ENCODE measurements at places on chromosomes 5 and 9.

- no peak for DNase-seq
Observed at GRCh38 chr5:40405996-40406740, 273.5 kb upstream of the PTGER4 start.

- DNase-seq: no peak
Observed at GRCh38 chr5:124399426-124399961, 346.9 kb downstream of the ZNF608 start.

GRCh38 chr5:118076490-118076889, 911.9 kb downstream of the DTWD2 start:
- DNase-seq: no peak

DNA sequence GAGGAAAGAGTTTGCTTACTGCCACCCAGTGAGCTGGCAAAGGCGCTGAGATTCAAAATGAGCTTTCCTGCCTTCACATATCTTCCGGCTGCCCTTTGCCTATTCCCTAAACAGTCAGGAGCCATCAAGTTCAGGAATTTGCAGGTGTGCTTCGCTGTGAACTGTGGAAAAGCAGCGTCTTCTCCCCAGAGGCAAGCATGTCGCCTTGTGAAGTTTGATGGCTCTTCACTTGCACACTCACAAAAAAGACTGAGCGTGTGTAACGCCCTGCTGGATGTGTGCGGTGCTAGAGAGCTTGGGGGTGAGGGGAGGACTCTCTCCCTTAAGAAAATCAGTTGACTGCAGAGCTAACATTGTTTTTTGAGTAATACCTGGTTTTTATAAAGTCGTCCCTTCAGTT, 288.7 kb downstream of the DOCK8 start:
- no peak for DNase-seq

DNA sequence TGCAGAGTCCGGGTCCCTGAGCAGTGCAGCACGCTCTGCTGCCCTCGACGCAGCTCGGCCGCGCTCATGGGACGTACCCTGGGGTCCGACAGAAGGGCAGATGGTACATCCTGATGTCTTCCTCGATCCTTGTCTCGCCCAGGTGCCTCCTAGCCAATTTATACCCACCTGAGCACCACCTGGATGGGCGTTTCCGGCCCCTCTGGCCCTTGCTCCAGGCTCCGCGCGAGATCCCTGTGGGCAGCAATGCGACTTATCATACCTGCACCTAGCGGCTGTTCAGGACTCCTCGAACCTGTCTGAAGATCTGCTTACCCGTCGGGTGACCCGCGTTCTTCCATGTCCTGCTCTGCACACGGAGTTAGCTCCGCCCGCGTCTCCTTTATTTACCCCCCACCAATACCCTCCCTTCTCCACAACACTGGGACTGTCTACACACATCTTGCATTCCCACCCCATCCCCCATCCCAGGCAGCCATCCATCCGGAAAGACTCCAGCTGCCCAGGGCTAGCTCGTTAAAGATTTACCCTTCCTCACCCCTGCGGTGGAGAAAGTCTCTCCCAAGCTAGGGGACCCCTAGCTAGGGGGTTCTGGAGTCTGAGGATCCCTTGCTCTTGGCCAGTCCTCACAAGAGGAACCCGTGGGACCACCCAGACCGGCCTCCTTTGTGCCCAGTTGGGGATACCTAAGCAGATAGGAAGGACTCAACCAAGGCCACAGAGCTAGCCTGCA, at the start of gene KIF12:
Gene KIF12 (minus strand): TSS at position 357 of the 733 bp plus-strand sequence. CDS start 16 bp downstream, at position 341.
- DNase-seq: no peak

GRCh38 chr5:34833976-34834793, 4.8 kb upstream of the TTC23L start:
- DNase-seq: no peak

DNA sequence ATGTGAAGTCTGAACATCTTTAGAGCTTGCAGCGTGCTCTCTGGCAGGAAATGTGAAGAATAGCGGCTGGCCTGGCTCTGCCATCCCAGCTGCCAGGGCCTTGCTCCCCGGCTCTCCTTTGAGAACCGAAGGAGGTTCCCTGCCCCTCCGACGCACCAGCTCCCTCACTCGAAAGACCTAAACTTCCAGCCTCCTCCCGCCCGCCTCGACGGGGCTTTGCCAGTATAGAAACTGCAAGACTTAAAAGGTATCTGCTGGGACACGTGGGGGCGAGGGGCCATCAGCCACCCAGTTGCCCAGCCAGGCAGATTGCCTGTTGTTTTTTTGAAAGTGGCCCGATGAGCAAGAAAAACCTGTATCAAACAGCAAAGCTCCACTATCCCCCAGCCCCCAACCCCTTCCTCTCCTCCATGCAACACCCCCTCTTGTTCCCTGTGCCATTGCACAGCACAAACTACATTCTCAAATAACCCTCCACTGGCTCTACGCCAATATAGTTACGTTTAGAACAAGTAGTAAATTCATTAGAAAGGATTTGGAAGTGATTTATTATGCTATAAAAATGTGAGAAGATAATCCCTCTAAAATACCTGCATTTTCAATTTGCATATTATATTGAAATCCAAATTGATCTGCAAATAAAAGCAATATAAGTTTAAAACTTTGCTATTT, 331.9 kb downstream of the MED10 start:
- DNase-seq: no peak

DNA sequence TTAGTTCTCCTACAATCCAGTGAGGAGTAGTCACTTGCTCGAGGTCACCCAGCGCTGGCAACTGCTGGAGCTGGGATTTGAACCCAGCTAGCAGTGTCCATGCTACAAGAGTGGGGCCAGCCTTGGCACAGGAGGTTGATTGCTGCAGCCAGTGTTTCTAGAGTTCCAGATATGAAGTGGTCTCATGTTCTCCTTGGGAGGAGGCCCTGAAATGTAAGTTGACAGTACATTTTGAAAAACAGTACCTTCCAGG, 802 bp downstream of the CCDC107 start:
- no peak for DNase-seq

GRCh38 chr9:127938298-127938690, 640 bp upstream of the DPM2 start:
- DNase-seq: no peak

GRCh38 chr9:103245369-103245768, 250.2 kb downstream of the CYLC2 start:
- no peak for DNase-seq

- DNase-seq: no peak
Observed at GRCh38 chr5:67680099-67680498, 483.5 kb upstream of the CD180 start.

DNA sequence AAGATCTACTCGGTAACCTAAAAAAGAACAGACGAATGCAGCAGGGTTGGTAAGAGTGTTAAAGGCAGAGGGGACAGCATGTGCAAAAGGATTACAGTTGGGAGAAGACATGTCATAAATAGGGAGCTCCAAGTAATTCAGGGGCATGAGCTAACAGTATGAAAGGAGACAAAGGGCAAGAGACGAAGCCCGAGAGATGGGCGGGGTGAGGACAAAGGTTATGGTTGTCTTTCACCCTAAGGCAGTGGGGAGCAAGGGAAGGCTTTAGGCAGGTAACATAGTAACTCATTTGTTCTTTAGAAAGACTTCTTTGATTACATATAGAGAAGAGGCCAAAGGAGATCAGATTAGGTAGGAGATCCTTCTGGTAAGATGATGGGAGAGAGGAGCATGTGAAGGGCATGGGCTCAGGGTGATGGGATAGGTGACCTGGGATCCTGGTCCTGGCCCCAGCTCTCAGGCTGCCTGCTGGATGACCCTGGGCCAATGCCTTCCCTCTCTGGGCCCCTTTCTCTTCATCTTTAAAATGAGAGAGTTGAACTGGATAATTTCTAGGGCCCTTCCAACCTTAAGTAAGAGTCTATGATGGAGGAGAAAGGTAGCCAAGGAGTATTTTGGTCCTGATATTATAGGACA, 19.5 kb downstream of the MORN5 start:
- no peak for DNase-seq

DNA sequence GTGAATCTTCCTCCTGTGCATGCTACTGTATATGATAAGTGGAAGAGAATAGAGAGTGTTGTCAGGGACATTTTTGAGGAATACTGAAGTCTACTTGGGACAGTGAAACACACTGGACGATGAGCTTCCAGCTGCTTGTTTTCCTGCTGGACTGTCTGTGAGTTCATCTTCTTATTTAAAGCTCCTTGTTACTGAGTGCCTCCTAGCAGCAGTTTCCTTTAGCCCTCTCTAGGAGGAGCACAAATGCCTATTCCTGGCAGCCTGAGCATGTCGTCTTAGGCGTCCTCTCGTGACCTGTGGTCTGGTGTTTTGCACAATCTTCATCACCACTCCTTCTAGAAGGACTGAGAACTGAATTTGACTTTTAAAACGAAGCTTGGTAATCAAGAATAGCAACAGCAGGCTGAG, 43.8 kb downstream of the ANKRD33B start:
- no peak for DNase-seq

DNA sequence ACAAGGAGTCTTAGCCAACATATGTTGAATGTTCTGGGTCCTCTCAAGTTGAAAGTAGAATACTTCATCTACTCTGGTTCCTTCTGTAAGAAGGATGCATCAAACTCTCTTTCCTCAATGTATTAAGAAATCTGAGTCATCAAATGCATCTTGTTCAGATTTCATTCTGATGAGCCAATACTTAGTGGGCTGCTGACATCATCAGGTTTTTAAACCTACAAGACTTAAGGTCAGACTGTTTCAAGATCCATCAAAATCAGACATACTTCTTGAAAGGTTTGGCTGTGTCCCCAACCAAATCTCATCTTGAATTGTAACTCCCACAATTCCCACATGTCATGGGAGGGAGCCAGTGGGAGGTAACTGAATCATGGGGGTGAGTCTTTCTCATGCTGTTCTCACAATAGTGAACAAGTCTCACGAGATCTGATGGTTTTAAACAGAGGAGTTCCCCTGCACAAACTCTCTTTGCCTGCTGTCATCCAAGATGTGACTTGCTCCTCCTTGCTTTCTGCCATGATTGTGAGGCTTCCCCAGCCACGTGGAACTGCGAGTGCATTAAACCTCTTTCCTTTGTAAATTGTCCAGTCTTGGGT, 168.8 kb downstream of the RAPGEF6 start:
- no peak for DNase-seq

- DNase-seq: no peak
Observed at GRCh38 chr5:165094782-165095181, 1589.4 kb downstream of the MAT2B start.

GRCh38 chr9:91693226-91693625, 256.8 kb downstream of the ROR2 start:
- no peak for DNase-seq

- no peak for DNase-seq
Observed at GRCh38 chr5:75668977-75669689, 48.1 kb downstream of the POC5 start.

DNA sequence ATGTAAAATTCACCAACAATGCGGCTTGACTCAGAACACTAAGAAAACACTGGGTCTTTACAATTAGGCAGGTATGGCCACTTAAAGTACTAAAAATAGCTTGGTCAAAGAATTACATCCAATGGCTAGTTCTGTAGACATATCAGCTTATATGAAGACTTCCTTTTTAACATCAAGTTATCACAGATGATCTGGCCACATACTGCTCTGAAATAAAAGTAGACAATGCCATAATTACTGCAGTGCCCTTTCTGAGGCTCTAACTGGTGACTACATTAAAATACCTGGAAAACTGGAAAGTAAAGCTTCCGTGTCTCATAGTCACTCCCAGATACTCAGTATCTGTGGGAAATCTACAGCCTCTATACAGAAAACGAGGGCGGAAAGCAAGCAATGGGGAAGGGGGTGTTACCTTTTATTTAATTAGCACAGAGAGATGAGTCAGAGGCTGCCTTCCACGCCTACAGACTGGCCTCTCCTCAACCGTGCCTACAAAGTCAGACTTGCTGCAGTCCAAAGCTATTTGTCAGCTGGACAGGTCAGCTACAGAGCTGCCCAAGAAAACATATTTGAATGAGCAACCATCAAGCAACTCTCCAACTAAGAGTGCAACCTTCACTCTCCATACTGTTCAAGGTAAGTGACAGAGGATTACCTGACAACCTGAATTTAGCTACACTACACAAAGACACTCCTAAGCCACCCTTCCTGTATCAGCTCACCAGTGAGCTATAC, 8.7 kb downstream of the SERINC5 start:
- no peak for DNase-seq

DNA sequence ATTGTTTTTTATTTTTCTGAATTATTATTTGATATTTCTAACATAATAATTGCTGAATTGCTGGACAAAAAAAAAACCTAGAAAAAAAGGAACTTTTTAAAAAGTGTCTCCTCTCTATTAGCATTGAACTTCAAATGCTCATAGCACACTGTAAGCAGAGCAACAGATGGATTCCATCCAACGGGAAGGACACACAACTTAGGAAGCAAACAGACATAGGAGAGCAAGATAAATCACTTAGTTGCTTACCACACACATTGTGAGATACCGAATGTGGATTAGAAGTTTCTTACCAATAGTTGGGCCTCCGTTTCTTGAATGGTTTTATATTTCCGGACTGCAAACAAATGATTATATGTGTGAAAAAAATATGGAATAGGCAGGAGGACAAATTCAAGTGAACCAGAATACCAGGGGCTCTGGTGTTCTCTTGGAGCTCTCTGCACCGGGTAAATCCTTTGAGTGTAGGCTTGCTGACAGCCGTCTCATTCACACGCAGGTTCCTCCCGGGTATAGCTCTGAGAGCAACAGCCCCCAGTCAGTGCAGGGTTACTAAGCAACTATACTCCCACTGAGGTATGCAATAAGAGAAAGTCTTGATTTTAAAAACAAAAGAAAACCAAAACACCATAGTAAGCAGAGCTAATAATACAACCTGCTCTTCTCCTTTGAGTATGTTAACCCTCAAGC, 217.6 kb downstream of the TMEM167A start:
- DNase-seq: peak; percentile 1

DNA sequence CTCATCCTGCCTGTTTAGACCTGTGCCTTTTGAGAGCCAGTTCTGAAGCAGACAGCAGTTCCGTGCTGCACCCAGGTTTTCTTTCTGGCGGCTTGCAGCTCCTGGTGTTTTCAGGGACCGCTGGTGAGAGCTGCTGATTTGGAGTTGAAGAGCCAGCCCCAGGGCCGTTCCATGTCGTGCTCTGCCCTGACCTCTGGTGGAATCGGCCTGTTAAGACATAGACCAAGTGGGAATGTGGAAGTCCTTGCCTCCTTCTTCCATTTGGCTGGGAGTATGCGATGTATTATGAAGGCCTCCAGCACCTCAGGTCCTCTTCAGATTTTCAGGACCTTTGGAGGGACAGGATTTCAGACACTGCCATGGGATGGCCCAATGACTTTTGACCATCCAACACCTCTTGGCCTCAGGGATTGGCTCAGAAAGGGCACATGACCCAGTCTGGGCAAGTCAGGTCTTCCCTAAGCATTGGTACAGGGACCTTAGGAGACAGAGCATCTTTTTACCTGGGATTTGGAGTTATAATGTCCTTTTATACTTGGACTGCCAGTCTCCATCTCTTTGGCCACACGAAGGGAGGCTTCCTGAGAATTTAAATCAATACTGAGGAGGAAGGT, 136.1 kb upstream of the CLINT1 start:
- no peak for DNase-seq

GRCh38 chr9:20753761-20754160, 69.7 kb downstream of the FOCAD start:
- DNase-seq: no peak

GRCh38 chr5:131386779-131387178, 122.9 kb downstream of the CDC42SE2 start:
- no peak for DNase-seq

GRCh38 chr9:37198831-37199230, 78.5 kb downstream of the ZCCHC7 start:
- DNase-seq: no peak

Data from hypothalamus (tissue), 51 donors.